Frontal cortex (tissue), 4 donors: ENCODE measurements at places on chromosomes 4 and X.

DNA sequence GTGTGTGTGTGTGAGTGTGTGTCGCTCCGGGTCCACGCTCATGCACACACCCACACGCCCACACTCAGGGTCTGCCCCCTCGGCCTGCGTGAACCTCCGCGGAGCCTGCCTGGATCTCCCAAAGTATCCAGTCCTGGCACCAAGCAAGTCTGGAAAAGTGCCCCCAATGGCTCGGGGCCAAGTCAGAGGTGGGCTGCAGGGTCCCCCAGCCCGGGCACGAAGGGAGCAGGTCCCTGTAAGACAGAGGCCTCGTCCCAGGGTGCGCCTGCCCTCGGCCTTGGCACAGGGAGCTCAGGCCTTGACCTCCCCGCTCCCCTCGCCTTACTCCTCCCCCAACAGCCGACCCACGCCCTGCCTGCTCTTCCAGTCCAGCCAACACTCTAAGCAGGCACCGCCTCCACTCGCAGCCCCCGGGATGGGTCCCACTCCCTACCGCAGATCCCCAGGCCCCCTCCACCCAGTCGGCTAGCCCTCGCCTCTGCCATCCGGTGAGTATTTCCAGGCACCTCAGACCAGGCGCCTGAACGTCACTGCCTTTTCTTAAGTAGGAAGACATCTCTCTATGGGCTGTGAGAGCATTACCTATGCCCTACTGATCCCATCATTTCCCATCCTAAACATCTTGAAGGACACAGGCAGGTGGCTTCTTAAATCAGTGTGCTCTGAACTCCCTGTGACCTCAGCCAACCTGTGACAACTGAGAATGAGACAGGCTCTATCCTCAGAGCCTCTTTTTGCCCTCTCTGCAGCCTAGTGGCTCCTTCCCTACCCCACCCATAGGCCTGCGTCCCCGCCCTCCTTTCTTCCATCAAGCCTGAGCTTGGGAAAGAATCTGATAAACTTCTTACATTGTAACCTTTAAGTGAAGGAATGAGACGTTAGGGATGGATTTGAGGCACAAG lies 704 bp downstream of the FAM114A1 start:
- peak; percentile 17 for DNase-seq

- DNase-seq: no peak
These were observed 15.9 kb downstream of the ACOT9 start for GRCh38 chrX:23727206-23727605.

GRCh38 chr4:172750910-172751309 lies 417.7 kb upstream of the GALNT7 start:
- DNase-seq: no peak

- DNase-seq: peak; percentile 71
These were observed 103.0 kb downstream of the SORCS2 start for GRCh38 chr4:7295197-7295910.
